ENCODE measurements at places on chromosomes 3 and 15.

GRCh38 chr3:112489674-112490479, 9.4 kb downstream of the BTLA start:
- DNase-seq: no peak

- DNase-seq: no peak
These were observed 82.3 kb upstream of the MLF1 start for GRCh38 chr3:158488670-158489069.

DNA sequence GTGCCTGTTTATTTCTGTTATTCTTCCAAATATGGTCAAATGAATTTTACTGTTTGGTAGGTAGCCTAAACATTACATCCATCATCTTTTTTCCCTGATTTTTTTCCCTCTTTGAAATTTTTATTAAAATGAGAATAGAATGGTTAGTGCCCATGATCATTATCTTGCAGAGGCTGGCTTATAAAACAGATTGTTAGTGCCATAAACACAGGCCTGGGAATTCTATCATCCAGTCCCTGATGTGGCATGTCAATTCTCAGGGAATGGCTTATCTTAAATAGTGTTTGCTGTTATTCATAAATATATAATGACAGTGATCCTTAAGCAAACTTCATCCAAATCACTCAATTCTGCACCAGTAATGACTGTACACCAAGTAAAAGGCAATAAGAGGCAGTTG, 207.3 kb downstream of the TUSC7 start:
- no peak for DNase-seq

- DNase-seq: no peak
These were observed 42.3 kb downstream of the TXNRD3 start for GRCh38 chr3:126612479-126613205.

- DNase-seq: no peak
These were observed 21.3 kb downstream of the RTF1 start for GRCh38 chr15:41438206-41438605.

DNA sequence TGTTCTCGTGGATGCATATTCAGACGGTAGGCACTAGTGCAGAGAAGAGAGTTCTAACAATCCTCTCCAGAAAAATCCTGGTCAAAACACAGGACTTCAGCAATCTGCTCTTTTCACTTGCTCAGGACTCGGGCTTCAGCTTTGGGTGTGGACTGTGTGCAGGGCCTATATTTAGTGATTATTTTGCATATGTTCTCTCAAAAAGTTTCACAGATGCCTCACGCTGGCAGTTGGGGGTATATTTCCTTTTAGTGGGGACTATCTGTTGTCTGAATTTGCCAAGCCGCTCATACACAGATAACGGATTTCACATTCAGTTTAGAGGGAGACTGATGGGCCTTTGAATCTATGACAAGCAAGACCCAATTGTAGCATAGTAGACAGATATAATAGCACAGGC, 54.4 kb upstream of the LRRN1 start:
- DNase-seq: no peak

DNA sequence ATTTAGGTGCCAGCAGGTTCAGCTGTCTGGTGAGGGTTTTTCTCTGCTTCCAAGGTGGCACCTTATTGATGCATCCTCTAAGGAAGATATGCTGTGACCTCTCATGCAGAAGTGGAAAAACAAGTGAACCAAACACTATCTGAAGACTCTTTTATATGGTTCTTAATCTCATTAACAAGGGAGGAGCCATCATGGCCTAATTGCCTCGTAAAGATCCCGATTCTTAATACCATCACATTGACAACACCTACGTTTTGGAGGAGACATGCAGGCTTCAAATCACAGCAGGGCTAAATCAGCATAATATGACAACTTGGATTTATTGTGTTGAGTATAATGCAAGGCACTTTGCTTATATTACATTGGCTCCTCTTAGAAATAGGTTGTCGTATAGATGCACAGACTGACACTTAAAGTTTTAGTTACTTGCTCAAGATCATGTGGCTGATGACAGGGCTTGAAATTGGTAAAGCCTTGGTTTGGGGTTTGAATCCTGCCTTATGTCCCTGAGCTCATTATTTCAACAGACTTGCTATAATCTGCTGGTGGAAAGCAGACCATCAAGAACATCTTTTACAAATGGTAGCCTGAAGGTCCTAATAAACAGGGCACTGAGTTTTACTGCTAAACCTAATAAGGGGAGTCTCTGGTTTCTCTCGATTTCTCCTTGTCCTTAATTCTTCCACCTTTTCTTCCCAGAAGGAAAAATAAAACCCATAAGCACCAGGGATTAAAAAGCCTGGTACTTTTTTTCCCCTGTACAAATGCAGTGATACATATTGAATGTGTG, 88.2 kb downstream of the PTPRG start:
- no peak for DNase-seq

DNA sequence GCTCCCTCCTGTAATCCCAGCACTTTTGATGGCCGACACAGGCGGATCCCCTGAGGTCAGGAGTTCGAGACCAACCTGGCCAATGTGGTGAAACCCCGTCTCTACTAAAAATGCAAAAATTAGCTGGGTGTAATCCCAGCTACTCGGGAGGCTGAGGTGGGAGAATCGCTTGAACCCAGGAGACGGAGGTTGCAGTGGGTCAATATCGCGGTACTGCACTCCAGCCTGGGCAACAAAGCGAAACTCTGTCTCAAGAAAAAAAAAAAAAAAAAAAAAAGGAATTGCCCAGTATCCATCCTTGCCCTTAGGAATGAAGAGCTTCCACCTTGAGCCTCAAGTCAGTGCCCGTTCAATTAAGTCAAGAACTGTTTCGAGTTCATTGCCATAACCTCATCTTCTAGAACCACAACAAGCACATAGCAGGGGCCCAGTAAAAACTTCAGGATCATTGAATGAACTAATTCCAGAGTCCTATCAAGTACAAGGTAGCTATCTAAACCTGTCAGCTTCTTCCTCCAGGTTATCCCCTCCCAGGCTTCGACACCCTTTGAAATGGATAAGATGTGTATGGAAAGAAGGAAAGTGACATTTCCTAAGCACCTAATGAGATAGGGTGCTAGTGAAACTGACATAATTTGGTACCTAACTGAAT, 826 bp downstream of the DBR1 start:
- DNase-seq: no peak

GRCh38 chr3:134279466-134279865, 28.8 kb upstream of the RYK start:
- no peak for DNase-seq

GRCh38 chr3:143850877-143851276, 2.6 kb upstream of the SLC9A9 start:
- no peak for DNase-seq

GRCh38 chr3:95894820-95895219, 919.6 kb upstream of the EPHA6 start:
- no peak for DNase-seq

GRCh38 chr3:44561076-44561475, 6.1 kb downstream of the ZKSCAN7 start:
- DNase-seq: no peak

DNA sequence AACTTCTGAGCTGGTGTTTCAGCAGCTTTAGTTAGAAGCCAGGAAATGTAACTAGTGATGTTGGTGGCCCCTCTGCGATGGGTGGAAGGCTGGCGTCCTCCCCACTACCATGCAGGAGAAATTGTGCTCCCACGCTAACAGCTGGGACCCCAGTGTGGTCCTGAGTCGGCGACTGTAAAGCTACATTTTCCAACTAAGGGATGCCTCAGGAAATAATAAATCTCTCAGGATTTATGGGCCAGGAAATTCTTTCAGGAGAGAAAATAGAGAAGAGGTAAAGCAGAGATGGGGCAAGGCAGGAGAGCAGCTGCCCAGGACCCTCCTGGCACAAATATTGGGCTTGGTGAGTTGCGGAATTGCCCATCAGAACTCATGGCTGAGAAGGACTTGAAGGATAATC, 186.9 kb downstream of the OPA1 start:
- DNase-seq: no peak

DNA sequence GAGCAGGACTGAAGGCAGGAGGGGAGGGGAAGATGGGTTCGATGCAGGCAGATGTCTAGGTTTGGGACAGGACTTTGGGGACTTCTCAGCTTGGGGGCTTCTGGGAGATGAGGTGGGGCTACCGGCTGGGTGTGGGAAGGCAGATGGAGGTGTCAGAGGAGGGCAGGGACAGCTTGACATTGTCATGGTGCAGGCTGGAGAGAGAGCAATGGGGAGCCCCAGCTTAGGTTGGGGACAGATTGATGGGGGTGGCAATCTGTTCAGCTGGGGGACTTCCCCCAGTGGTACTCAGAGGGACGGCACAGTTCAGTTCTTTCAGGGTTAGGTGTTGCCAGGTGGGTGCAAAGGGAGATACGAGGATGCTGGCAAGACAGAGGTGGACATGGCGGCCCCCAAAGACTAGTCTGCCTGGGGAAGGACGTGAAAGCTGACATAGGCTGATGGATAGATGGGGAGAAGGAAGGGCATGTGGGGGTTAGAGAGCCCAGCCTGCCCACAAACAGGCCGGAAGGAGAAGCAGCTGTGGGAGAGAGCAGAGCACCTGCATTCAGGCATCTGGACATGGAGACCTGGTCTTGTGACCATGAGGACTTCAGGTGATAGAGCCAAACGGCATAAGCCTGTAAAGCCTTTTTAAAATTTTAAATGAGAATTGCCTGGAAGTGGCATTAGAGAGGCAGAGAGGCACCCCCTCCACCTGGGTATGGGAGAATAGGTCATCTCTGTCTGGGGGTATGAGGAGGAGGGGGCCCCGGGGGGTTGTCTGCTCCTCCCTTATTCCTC, 21.1 kb downstream of the ACAA1 start:
- no peak for DNase-seq

DNA sequence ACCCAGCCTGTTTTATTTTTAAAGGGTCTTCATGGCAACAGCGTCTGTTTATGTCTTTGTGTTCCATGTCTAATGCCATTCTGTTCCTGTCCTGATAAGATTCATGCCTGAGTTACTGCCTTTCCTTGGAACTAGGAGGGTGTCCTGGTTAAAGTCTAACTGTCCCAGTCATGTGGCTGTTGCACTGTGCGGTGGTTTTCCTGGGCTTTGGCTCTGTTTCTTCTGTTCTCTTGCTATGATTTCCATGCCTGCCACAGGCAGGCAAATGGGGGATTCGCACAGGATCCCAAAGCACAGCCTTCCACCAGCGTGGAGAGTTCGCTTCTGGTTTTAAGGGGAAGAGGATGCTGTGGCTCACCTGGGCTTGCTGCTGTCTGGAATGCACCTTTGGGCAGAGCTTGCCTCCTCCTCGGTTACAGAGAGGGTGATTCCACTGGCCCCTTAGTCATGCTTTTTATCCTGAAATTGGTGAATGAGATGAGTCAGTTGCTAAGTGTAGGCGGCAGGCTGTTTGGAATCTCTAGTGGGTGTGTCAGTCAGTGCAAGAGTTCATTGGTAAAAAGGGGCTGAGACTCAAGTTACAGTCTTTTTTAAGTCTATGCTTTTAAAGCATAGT, 86.8 kb downstream of the CCK start:
- no peak for DNase-seq

DNA sequence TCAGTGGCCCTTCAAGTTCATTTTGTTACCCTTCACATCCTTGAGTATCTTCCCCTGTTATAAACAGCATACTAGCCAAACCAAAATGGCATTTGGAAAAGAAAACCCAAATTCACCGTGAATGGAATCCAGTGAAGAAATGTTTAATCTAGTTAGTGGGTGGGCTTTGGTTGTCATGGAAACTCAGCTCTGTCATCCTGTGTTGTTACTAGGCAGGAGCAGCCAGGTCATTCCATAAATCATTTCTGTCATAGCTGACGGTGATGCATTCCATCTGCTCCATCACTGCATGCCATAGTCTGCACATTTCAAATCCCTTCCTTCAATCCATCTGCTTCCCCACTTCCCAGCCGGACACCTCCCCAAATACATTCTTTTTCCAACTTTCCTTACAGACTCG, 140.4 kb upstream of the CGNL1 start:
- no peak for DNase-seq

- no peak for DNase-seq
These were observed 45.0 kb downstream of the RPLP1 start for GRCh38 chr15:69497667-69498066.

DNA sequence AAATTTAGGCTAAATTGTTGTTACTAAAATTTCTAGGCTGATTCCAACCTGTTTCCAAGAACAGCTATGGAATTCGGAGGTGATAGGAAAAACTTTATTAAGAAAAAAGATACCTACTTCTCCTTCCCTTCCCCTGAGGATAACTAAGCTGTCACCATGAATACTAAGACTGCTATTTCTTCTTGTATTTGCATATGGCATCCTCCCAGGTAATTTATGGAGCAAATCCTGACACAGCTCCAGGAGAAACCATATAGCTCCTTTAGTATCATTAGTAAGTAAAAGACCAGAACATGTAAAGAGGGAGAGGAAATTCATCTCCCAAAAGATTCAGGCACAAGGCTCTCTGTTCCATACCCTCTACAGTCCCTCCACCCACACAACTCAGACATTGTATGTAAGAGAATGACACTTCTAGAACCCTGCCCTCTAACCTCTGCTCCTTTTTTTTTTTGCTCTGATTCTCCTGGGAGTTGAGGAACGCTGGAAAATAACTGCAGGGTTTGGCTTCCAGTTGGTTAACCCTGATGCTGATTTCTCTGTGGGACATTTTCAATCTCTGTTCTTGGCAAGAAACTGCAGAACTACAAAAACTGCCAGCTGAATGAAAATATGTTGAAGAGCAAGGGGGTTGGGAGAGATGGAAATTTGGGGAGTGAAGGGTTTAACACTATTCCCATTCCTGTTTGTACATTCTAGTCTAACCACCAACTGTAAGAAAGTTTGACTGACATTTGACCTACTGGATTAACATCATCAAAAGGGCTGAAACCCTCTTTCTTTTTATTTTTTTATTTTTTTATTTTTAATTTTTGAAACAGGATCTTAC, 14.2 kb upstream of the MAGI1 start:
- DNase-seq: no peak

- DNase-seq: no peak
These were observed 380.6 kb downstream of the CTNNB1 start for GRCh38 chr3:41579861-41580260.
